ENCODE measurements at places on chromosomes 7 and 10. TPM values are rescaled to one million over a fixed set of nuclear protein-coding genes. Genes with fewer than 3 reads are reported as not detected.

BLNK gene
- 1.5 TPM for polyA plus RNA-seq

UBE2H gene
- polyA plus RNA-seq: 96.3 TPM

NPFFR1 gene
- 0.03 TPM for polyA plus RNA-seq

ITGA8 gene
- 8.5 TPM for polyA plus RNA-seq

ACTL6B gene
- not detected for polyA plus RNA-seq

POLR2J3 gene
- polyA plus RNA-seq: 54.3 TPM

AKR1C4 gene
- not detected for polyA plus RNA-seq

CYP3A5 gene
- polyA plus RNA-seq: 8.1 TPM

NODAL gene
- 0.21 TPM for polyA plus RNA-seq

OR2A2 gene
- not detected for polyA plus RNA-seq

NSMCE4A gene
- polyA plus RNA-seq: 37.7 TPM

POP7 gene
- polyA plus RNA-seq: 23.8 TPM

DEPP1 gene
- polyA plus RNA-seq: 30.3 TPM

LDB1 gene
- 83.0 TPM for polyA plus RNA-seq

C10orf62 gene
- not detected for polyA plus RNA-seq

LEP gene
- polyA plus RNA-seq: 0.06 TPM

BRAT1 gene
- polyA plus RNA-seq: 23.6 TPM

ATG9B gene
- polyA plus RNA-seq: 3.0 TPM

SMO gene
- 48.6 TPM for polyA plus RNA-seq

DGKI gene
- 0.70 TPM for polyA plus RNA-seq

RBP3 gene
- 0.07 TPM for polyA plus RNA-seq

TECPR1 gene
- 17.6 TPM for polyA plus RNA-seq

GPR37 gene
- polyA plus RNA-seq: 33.5 TPM

CALML3 gene
- polyA plus RNA-seq: 0.50 TPM

CCL24 gene
- polyA plus RNA-seq: not detected

CYP2E1 gene
- polyA plus RNA-seq: 0.92 TPM

SYT15B gene
- polyA plus RNA-seq: 1.1 TPM

FRAT1 gene
- polyA plus RNA-seq: 2.3 TPM

RASA4B gene
- polyA plus RNA-seq: 10.9 TPM

COL13A1 gene
- polyA plus RNA-seq: 13.5 TPM

EEPD1 gene
- 14.1 TPM for polyA plus RNA-seq

ABCB1 gene
- 0.29 TPM for polyA plus RNA-seq

CUBN gene
- 1.8 TPM for polyA plus RNA-seq

VPS37D gene
- polyA plus RNA-seq: 1.9 TPM

PRKG1 gene
- polyA plus RNA-seq: 59.2 TPM

SMKR1 gene
- 0.26 TPM for polyA plus RNA-seq

ARHGAP22 gene
- polyA plus RNA-seq: 0.72 TPM

OR6B1 gene
- polyA plus RNA-seq: not detected

OPALIN gene
- polyA plus RNA-seq: not detected

AKR1B15 gene
- polyA plus RNA-seq: not detected

BTAF1 gene
- polyA plus RNA-seq: 18.8 TPM

All from muscle of leg (tissue), 16 donors.